ENCODE measurements at places on chromosomes 13 and 19.

DNA sequence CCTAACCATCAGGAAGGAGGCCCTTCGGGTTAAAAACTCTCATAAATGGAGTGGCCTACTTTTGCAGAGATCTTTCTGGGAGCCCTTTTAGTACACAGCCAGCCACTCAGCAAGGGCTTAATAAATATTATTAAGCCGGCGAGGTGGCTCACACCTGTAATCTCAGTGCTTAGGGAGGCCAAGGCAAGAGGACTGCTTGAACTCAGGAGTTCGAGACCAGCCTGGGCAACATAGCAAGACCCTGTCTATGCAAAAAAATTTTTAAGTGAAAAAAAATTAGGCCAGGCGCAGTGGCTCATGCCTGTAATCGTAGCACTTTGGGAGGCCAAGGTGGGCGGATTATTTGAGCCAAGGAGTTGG, 810 bp upstream of the KANK2 start:
- no peak for DNase-seq

DNA sequence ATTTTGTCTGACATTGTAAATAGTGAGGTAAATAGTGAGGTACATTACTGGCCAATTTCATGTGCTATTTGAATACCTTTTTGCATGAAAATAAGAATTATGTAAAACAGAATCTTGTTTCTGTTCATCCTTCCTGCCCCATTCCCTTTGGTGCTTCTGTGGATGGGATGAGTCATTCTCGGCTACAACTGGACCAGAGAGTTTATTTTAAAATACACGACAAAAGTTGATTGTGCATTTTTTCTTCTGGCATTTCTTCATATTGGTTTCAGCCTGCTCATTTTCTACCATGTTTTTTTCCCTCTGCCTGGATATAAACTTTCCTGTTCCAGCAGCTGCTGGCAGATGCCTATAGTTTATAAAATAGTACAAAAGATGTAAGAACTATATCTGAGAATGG, 107.5 kb downstream of the CYSLTR2 start:
- no peak for DNase-seq

- no peak for DNase-seq
Measured at GRCh38 chr19:30360376-30361106, 11.6 kb upstream of the ZNF536 start.

DNA sequence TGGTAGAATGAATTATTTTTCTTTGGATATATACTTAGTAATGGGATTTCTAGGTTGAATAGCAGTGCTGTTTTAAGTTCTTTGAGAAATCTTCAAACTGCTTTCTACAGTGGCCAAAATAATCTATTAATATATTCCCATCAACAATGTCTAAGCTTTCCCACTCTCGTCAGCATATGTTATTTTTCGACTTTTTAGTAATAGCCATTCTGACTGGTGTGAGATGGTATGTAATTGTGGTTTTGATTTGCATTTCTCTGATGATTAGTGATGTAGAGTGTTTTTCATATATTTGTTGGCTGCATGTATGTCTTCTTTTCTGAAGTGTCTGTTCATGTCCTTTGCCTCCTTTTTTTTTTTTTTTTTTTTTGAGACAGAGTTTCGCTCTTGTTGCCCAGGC, 90.2 kb upstream of the CSNK1A1L start:
- DNase-seq, result no peak

DNA sequence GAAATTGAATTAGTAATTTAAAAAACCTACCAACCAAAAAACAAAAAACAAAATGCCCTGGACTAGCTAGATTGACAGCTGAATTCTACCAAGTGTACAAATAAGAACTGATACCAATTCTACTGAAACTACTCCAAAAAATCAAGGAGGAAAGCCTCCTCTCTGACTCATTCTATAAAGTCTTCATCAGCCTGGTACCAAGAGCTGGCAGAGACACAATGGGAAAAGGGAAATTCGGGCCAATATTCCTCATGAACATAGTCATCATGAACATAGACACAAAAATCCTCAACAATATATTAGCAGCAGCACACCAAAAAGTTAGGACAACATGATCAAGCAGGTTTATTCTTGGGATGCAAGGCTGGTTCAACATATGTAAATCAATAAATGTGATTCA, 2667.7 kb upstream of the PCDH20 start:
- DNase-seq, result no peak

GRCh38 chr13:50415428-50415827, 400.2 kb downstream of the KCNRG start:
- DNase-seq, result no peak

Data from GM10248 (cell line).